GM04504 (cell line): ENCODE measurements at places on chromosomes 7 and 10.

DNA sequence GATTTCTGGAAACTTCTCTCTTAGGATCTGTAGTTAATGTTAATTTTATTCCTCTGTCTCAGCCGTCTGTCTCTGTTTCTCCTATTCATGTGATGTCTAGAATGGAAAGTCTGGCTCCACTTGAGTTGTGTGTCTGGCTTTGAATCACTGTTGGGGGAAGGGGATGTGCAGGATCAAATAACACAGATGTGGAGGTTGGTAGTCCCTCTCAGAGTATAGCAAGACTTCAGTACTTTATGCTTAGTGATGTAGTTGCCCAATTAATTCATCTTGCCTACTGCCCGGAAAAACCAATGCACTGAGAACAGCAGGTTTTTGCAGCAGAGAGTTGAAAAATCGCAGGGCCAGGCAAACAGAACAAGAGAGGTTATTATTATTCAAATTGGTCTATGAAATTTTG, 79.2 kb downstream of the PHTF2 start:
- no peak for DNase-seq

DNA sequence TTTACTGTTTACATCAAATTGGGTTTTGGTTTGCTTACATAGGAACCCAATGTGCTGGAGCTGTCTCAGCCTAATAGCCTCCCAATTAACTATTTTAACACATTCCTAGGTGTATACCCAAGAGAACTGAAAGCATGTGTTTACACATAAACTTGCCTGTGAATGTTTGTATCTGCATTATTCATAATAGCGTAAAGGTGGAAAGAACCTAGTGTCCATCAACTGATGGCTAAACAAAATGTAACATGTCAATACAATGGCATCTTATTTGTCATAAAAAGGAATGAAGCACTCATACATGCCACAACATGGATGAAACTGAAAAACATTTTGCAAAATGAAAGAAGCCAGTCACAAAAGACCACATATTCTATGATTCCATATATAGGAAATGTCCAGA, 160.6 kb upstream of the EEPD1 start:
- no peak for DNase-seq

GRCh38 chr10:68516766-68517165, 10.6 kb downstream of the SLC25A16 start:
- DNase-seq = no peak

DNA sequence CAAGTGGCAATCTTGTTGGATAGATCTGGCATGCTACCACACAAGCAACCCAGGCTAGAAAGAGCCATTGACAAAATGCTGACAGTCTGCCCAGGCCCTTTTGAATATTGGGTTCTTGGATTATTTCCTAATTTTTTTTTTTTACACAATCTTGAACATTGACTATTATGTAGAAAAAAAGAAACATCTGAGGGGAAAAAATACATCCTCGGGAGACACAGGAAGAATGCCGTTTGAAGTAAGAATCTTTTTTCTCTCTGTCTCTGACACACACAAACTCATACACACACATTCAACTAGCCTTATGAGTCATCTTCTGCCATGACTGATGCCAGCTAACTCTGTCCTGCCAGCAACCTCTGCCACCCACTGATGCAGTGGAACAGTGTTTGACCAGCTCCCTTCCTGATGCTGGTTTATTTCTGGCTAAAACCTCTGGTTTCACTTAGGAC, 47.2 kb downstream of the SORBS1 start:
- DNase-seq = no peak

DNA sequence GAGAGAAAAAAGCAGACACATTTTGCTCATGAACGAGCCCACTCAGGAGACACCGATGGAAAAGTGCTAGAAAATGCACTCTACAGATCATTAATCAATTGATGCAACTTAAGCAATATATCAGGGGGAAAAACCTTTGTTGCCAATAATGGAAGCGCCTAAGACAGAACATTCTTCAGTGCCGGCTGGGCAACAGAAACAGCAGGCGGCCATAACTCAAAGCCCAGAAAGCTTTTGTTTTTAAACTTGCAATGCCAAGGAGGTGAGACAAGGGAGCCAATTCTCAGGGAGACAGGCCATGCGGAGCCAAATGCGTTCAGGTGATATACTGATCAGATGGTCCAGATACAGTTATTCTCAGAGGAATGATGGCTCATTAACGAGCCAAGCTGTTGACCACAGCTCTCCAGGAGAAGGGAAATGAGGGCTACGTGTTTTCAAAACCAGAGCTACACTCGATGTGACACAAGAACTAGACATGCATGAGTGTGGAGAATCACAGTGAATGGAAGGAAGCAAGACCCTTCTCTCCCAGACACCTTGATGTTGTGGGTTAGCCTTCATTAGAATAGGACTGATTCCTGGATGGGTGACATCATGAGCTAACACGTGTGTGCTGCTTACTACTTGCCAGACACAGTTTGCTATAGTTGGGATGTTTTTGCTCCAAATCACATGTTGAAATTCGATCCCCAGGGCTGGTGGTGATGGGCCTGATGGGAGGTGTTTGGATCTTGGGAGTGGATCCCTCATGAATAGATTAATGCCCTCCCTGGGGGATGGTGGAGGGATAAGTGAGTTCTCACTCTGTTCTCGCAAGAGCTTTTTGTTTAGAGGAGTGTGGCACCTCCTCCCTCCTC, 79.1 kb upstream of the KCNMA1 start:
- DNase-seq = no peak

DNA sequence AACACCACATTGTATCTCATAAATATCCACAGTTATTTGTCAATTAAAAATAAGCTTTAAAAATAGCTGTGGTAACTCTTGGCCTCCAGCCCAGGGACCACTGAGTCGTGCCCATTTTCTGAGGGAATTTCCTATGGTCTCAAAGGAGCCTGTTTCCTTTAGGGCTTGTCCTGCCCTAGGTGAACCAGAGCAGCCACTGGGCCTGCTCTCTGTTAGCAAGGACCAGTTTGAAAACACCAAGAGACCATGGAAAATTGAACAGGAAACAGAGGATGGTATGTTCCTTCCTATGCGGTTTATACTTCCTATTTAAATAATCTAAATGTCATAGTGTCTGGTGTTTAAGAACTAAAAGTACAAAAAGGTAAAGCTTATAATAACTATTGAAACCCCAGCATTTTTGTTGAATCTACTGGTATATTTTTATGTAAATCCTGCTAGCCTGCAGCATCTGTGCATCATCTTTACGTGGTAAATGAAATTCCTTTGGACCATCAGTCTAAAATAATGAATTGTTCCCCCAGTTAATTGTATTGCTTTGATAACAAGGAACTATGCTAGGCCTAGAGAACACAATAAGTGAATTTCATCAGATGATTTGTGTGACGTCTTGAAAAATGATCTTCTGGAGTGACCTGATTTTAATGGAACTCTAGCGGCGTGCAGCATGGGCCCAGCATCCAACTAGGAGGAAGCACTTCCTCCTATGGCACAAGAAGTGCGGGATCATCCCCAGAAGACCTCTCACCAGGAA, 333.7 kb downstream of the GFRA1 start:
- no peak for DNase-seq

GRCh38 chr10:77637532-77638320, at the start of gene KCNMA1:
Gene KCNMA1 (minus strand): TSS chr10:77637808.
- DNase-seq = no peak

DNA sequence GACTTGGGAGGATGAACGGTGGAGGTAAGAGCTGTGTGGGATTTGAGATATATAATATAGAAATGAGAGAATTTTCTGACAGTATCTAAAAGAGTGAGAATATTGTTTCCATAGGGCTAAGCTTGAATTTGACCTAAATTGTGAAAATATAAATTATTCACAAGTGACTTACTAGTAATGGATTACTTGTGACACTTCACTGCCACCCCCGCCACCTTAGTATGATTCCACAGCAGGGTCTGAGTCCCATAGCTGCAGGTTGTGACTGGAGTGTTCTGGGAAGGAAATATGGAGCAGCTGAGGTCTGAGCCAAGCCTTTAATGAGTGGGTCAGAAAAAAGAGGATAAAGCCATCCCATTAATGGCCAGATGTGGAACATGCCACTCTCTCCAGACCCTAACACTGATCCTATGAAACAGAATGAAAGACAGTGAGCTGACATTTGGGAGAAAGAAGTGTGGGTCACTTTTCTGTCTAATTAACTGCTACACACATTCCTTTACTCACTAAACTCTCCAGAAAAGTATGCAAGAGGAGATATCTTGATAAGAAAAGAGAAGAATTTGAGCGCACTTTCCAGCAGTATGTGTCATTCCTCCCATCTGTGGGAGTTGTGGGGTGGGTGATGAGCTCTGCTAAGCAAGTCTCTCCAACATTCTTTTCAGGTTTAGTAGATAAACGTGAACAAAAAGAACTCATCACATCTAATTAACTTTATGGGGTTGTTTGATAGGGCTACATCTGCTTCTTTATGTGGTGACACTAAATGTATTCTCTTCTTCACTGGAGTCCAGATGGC, 1193.4 kb downstream of the SORCS3 start:
- no peak for DNase-seq

- DNase-seq = no peak
Observed at GRCh38 chr7:77760809-77761453, 37.3 kb downstream of the TMEM60 start.

DNA sequence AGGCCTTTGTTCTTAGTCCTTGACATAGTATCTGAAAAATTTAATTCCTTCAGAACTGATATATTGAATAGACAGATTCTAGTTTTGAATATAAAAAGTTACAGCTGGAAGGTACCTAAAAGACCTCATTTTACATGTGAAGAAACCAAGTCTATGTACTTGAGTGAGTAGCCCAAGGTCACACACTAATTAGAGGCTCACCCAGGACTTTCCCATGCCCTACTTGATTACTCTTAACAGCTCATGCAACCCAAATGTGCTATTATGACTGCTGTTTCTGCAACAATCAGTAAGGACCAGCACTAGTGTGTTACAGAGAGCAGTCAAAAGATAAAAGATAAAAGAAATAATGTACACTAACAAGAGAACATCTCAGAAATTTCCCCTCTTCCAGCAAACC, 40.7 kb upstream of the BET1 start:
- no peak for DNase-seq

DNA sequence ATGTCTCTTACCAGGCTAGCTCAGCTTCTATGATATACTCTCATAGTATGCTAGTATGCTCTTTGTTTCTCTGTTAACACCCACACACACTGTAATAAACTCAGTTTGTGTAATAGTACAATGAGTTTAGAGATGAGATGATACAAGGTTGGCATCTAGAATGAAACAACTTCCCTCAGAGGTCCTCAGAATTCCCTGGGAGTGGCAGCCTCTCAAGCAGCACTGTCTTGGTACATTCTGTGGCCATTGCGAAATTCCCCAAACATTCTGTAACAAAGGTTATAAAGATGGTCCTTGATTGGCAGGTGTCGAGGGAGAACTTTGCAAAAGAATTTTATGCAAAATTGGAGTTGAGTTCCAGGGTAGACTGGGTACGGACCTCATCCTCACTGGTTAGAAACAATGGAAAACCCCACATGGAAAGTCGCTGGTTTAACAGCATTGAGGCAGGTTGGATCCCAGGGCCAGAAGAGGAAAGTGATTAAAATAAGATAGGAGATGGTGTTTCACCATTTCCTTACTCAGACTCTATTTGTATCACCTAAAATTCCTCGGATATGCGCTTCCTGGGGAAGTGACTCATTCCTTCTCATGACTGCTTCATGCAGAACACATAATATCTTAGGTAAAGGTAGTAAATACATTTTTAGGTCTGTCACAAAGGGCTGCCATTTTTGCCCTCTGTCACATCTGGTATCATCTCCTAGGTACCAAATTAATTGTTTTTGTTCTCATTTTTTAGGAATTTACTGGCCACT, 657.8 kb downstream of the SORCS1 start:
- no peak for DNase-seq

- no peak for DNase-seq
Observed at GRCh38 chr10:84405662-84406061, 77.3 kb downstream of the CCSER2 start.

DNA sequence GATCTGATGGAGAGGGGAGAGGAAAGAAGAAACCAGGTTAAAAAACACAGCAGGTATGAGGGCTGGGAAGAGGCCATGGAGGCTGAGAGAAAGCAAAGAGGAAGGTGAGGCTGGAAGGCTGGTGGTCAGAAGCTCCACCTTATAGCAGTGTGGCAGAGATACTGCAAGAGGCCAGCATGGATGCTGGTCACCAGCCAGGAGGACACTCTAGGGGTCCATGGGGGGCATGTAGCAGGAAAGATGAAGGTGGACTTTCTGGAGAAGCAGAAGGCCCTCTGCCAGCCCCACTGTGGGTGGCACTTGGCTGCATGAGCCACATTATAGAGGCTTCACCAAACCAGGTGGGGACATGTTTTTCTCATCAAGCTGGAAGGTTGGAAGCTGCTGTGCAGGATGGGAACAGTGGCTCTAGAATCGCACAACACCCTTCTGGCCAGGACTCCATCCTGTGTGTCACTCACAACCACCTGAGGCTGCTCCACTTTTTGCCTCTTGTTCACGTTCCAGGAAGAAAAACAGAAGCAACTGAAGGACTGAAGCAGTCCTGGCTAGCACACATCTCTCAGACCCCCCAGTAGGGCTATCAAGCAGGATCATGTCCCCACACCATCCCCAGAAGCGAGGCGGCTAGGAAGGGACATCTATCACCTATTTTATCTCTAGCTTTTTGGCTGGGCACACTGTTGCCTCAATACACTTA, 587.5 kb upstream of the MGMT start:
- no peak for DNase-seq

GRCh38 chr10:117688358-117688757, 145.8 kb downstream of the EMX2 start:
- no peak for DNase-seq

- DNase-seq = no peak
Observed at GRCh38 chr10:44069573-44069972, 315.3 kb downstream of the CXCL12 start.

GRCh38 chr10:97365761-97366351, 31.3 kb upstream of the FRAT2 start:
- DNase-seq = no peak

- DNase-seq = no peak
Observed at GRCh38 chr10:8130973-8131911, 76.8 kb downstream of the GATA3 start.

GRCh38 chr7:101588131-101588935, 40.8 kb downstream of the MYL10 start:
- DNase-seq = no peak

DNA sequence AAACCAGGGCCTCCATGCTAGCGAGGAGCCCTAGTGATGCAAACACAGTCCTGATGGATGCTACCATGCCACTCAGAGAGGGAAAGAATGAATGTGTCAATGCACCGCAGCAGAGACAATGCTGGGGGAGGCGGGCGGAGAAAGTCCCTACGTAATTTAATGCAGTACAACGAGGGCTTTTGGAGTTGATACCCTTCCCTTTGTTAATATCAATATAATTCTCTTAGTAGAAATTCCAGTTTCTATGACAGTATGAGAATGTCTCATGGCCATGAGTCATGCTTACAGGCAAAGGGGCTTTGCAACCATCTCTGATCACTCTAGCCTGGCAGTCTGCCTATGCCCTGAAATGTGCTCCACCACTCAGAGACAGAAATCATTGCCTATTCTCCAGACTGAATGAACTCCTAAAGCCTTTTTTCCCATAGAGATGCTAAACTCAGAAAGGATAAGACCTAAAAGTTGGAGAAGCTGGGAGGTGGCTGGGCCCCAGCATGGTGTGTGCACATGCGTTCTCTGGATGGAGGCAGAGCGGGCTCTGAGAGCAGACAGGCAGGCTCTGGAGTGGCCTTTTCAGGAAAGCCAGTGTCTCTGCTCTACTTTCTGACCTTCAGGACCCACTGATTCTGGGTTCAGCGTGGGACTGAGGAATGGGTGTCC, 20.3 kb upstream of the GIMAP2 start:
- DNase-seq = no peak
